Stimulated activated CD8-positive, alpha-beta memory T cell treated with anti-CD3 and anti-CD28 coated beads, Interleukin-2, amount 100 ng/mL, for 1 hour (primary cell): ENCODE measurements at places on chromosomes 16 and 17.
A peak's percentile ranks its signal among the peaks of the same experiment; 100 is the strongest.

DNA sequence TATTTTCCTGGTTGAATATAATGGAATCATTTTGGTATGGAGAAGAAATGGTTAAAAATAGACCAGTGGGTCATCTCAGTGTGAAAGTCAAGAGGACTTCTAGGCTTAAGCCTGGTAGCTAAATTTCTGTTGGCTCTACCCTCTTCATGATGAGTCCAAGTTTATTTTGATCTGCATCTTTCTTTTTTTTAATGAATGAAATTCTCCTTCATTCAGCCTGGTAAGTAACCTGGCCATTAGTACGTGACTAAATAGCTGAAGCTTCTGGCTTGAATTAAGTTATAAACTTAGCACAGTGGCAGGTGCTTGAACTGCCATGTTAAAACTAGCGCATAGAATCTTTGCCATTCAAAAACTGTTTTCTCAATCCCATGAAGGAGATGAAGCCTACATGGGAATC lies 28.0 kb downstream of the NF1 start:
- no peak for DNase-seq

DNA sequence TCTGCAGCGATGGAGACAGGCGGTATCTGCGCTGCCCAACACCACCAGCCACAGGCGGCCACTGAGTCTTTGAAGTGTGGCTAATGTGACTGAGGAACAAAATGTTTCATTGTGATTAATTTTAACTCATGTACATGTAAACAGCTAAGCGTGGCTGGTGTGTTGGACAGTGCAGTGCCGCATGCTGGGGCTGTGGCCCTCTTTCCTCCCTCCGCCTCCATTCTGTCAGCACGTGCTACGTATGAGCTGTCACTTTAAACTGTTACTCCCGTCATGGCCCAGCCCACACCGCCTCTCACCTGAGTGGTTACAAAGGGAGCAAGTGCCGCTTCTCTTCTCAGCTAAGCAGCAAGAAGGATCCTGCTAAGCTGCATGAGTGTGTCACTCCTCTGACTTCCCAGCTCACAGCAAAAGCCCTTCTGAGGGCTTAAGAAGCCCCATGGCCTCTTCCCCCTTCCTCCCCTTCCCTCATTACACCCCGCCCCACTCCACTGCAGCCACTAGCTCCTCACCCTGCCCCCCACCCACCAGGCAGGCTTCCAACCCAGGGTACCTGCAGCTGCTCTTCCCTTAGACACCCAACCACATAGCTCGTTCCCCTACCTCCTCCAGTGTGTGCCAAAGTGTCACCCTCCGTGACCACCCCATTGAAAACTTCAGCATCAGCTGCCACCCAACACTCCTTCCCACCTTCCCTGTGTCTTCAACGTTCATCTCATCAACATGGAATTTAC lies 15.0 kb downstream of the HASPIN start:
- DNase-seq = peak; percentile 42

DNA sequence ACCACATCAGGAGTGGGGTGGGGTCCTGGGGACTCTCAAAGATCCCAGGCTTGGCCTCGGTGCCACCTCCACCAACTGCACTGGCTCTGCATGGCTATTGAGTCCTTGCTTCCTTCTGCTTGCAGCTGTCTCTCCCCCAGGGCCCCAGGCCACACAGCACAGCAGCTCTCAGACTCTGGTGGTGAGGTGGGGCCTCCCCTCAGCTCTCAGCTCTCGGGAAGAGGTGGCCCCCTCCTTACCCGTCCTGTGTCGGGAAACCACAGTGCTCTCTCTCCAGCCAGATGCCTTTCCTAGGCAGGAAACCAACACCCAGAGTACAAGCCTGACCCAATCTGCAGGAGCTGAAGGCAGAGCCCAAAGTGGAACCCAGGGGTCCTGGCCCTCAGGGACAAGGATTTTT lies 18.5 kb downstream of the SRCIN1 start:
- DNase-seq = no peak

GRCh38 chr17:81396278-81396721 lies 1.0 kb downstream of the BAHCC1 start:
- no peak for DNase-seq

GRCh38 chr17:19762515-19762961 lies 14.4 kb upstream of the ALDH3A1 start:
- peak; percentile 29 for DNase-seq

- no peak for DNase-seq
These were observed 165.1 kb downstream of the HS3ST2 start for GRCh38 chr16:22979038-22979437.
